ENCODE measurements at places on chromosomes 11 and 22.

DNA sequence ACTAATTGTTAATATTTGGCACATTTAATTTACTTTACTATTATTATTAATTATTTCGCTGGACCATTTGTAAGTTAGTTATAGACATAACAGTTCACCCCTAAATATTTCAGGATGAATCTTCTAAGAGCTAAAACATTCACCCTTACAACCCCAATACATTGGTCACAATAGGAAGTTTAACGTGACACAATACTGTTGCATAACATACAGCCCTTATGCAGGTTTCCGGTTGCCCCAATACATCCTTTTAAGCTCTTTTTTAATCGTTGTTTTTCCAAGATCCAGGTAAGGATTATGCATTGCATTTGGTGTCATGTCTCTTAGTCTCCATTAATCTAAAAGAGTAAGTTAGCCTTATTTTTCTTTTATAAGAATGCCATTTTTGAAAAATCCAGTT lies 71.2 kb downstream of the HSD17B12 start:
- no peak for DNase-seq

- DNase-seq: no peak
Measured at GRCh38 chr11:69311767-69312385, 17.9 kb downstream of the MYEOV start.

DNA sequence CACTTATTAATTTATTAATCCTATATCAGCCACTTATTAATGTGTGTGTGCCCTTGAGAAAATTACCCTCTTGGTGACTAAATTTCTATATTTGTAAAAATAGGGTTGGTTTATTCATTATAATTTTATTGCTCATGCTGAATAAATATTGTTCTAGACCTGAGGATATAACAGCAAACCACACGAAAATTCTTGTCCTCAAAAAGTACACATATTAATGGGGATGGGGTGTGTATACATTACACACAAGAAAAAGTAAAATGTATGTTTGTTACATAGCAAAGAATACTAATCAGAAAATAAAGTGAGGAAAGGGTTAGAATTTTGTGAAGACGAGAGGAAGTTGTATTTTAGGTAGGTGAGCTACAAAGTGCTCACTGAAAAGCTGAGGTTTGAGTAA lies 1068.9 kb upstream of the RAG2 start:
- no peak for DNase-seq

GRCh38 chr22:42939941-42940653 lies 74.9 kb downstream of the PACSIN2 start:
- no peak for DNase-seq

- DNase-seq: no peak
Measured at GRCh38 chr11:102783016-102783415, 2.6 kb upstream of the MMP10 start.

- DNase-seq: no peak
Measured at GRCh38 chr22:24553597-24554312, 1.2 kb downstream of the GUCD1 start.

DNA sequence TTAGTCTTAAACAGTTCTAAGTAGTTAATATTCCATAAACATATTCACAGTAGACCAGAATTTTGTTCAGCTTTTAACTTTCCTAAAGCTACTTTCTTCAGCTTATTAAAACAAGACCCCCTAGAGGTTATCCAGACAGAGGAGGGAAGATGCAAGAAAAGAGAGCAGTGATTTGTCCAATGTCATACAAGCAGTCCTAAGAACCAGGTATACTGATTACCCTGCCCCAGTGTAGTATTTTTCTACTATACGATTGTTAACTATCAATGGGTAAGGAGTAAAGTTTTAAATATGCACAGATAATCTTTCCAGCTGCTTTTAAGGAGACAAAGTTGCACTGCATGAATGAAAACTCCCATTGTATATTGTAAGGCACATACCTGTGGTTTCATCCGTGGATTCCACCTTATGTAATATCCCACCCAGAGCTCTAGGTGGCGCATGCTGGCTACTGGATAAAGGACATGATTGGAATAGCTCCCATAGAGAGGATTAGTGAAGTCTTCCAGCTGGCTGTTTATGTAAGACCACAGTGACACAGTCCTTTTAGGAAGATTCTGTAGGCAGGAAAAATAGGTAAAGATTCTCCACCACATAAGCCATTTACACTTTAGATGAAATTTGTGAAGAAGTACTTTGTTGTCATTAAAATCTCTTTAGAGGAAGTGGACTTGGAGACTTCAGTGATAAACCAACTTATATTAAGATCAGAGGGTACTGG lies 45.6 kb downstream of the CEP57 start:
- DNase-seq: peak; percentile 70

GRCh38 chr11:112925516-112926310 lies 35.5 kb upstream of the NCAM1 start:
- no peak for DNase-seq

- DNase-seq: no peak
Measured at GRCh38 chr11:67470337-67471002, 1.4 kb upstream of the TMEM134 start.

DNA sequence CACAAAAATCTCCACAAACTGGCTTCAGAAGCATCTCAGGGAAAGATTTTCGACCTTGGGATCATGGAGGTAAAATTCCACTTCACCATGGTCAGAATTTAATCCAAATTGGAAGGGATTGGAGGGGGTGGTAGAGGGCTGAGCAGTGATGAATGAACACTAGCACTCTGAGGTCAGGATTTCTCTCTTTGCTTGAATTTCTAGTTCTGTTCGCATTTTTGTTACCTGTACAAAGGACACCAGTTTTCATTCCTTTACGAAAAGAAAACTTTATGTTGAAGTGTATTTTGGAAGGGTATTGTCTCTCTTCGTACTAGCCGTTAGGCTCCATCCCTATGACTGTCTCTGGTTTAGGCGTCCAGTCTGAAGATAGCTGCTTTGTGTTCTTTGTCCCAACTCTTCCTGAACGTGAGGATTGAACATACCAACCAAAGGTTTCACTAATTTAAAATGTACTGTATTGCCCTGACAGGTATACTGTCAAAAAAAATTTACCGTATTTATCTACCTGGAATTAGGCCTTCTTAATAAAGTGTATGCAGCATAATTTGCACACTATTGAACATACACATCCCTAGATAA lies 772 bp downstream of the GRAP2 start:
- no peak for DNase-seq

DNA sequence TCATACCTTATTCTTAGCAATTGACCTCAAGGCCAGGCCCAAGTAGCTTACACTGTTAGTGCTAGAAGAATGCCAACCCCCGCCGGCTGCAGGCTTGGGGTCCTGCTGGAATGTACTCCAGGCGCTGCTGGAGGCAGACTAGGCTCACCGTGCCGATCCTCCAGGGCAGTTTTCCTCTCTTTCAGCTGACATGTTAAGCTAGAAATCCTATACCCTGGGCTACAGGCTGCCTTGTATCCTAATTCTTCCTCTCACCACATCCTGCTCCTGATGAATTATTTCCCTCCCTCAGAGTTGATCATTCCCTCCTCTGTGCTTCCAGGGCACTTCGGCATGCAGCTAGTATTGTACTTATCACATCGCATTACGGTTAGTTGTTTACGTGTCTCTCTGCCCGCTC lies 3.4 kb downstream of the SPTBN2 start:
- DNase-seq: no peak

DNA sequence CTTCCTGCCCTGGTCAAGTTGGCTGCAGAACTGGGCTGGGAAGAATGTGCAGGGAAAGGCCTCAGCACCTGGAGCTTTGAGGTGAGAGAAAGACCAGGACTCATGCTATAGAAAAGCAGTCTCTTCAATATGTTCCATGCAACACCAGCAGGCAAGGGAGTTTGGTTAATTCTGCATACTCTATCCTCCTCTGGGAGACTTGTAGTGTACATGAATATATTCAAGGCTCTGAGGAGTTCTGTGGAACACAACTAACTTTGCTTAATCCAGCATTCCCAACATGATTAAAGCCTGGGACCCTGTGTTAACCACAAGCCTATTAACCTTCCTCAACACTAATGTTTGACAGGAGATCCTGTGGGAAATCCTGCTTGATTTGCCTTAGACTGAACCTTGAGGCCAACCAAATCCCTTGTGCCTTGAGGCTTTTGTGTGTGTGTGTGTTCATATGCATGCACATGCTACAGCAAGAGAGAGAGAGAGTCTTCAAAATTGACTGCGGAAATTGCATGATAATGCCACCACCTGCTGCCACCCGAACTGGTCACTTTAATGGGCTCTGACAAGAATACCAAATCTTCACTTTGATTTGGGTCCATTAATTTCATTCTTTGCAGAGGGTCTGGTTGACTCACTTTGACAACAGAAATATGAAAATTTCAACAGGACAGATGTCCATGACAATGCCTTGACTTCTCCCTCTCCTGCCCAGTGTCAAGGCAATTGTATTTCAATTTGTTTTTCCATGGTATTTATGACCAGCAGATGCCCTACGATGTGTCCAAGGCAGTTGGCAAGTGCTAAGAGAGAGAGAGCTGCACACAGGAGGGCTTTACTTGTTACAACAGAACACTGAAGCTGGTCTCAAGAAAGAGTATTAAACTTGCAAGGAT lies 238.2 kb upstream of the ZBED5 start:
- DNase-seq: no peak

GRCh38 chr11:129282634-129283033 lies 90.5 kb upstream of the ARHGAP32 start:
- DNase-seq: no peak

DNA sequence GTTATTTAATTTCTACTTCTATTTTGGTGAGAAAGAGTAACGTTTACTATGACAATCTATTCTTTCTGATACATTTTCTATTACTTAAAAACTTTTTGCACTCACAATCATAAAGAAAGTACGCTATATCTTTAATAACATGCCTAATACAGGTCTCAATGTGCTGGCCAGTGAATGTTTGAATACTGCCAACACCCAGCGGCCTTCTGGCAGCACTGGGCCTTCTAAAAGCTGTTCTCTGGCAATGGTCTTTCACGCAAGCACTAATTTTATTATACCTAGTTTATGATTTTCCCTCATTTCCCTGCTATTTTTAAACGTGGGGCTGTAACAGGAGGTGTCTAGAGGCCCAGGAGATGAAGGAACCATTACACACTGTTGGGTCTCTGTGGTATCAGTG lies 349.8 kb upstream of the PITPNB start:
- no peak for DNase-seq

DNA sequence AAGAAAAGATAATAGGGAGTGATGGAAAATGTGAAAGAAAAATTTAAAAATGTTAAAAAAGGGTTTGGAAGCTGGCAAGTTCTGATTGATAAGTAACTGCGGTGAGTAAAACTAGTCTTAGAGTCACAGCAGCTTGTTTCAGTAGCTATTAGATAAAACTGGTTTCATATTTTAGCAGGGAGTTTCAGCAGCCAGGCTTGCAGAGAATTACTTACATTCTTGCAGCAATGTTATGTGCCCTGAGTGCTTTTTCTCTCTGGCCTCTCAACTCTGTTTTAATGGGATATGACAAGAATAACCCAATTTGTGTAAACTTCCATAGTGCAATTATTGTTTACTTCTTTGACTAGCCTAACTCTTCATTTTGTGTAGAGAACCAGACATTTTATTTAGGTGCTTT lies 33.6 kb downstream of the PPME1 start:
- no peak for DNase-seq

DNA sequence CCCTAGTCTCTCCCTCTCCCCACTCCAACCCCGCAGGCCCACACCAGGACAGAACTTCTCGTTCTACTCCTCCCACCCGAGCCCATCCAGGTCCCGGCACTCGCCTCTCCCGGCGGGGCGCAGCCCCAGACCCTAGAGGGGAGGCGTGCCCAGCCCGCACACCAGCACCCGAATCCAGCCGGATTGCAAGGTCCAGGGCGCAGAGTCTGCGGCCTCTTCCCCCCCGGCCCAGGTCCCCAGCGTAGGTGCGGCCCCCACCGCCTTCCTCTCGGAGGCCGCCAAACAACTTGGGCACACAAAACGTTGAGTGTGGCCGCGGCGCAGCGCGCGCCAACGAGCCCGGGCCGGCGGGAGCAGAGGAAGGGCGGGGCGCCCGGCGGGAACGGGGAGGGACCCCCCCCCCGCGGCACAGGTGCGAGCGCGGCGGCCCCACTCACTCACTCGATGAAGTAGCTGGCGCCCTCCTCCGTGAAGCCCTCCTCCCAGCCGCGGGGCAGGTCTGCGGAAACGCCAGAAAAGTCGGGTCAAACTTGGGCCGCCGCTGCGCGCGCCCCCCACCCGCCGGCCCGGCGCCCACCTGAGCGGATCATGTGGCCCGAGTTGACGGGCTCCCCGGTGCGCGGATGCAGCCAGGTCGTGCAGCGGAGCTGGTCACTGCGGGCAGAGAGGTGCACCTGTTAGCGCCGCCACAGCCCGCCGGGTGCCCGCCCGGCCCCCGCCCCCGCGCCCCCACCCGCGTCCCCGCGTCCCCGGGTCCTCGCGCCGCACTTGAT lies 480 bp downstream of the PLEKHA7 start:
- no peak for DNase-seq

GRCh38 chr11:35344681-35345574 lies 74.4 kb downstream of the SLC1A2 start:
- DNase-seq: no peak

DNA sequence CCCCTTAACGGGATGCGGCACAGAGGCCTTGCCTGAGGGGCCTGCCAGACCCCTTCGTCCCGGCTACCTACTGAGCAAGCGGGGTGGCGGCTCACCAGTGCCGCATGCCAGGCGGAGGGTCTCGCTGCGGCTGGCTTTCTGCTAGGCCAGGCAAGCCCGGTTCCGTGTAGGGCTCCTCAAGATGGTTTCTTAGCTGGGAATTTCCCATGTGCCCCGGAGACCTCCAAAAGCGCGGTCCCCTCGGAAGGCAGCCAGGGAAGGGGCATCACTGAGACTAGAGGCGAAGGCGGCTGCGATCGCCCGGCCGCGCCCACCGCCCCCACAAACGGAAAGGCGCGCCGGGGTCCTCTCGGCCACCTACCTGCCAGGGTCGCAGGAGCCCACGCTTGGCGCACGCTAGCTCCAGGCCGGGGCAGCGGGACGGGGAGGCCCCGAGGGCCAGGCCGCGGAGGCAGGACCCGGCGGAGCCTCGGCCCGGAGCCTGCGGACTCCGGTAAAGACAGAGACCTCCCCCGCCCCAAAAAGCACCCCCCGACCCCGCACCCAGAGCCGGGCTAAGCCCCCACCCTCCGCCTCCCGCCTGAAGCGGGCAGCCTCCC lies 23.8 kb downstream of the MICAL3 start:
- DNase-seq: peak; percentile 34

- DNase-seq: peak; percentile 46
Measured at GRCh38 chr11:57763568-57763967, 2.0 kb downstream of the CTNND1 start.

GRCh38 chr11:63567044-63567840 lies 4.1 kb upstream of the PLAAT2 start:
- DNase-seq: no peak

DNA sequence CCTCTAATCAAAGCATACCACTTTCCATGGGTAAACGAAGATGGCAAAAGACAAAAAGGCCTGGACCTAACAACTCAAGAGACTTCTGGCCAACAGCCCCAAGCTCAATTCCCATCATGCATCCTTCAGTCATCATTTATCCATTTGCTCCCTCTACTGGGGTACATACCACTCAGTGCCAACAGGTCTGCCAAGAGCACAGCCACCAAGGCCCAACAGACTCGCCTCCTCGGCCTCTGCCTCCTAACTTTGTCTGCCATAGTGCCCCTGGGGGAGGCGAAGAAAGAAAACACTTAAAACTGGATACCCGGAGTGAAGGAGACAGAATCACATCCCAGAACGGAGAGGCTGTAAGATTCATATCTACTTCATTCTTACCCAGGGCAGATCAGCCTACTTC lies 1.1 kb downstream of the HYOU1 start:
- no peak for DNase-seq

Data from SK-N-DZ (cell line).